ENCODE measurements at places on chromosomes 2 and 18. TPM values are rescaled to one million over a fixed set of nuclear protein-coding genes. Genes with fewer than 3 reads are reported as not detected.

Gene SCN2A
- total RNA-seq, result 2.9 TPM

Gene MAT2A
- total RNA-seq, result 202 TPM

- no peaks in the 10 kb centered on the region for H3K4me1 ChIP-seq
- no peaks in the 10 kb centered on the region for H3K36me3 ChIP-seq
- H3K4me3 ChIP-seq, result no peak overlapping the region
- DNase-seq, result no peak
- H3K27ac ChIP-seq, result no peak overlapping the region
These were observed 292.0 kb downstream of the ZNF804A start for GRCh38 chr2:184890311-184890710.

- no peaks in the 10 kb centered on the region for H3K27me3 ChIP-seq
- no peaks in the 10 kb centered on the region for H3K36me3 ChIP-seq
- H3K4me1 ChIP-seq, result no peaks in the 10 kb centered on the region
- no peak for DNase-seq
- H3K4me3 ChIP-seq, result no peak overlapping the region
These were observed 160.8 kb upstream of the CAVIN2 start for GRCh38 chr2:192007581-192008228.

GRCh38 chr2:54586062-54586461 lies 129.9 kb downstream of the SPTBN1 start:
- DNase-seq, result no peak
- peaks cover 54% of the 10 kb centered on the region for H3K4me1 ChIP-seq
- no peaks in the 10 kb centered on the region for H3K36me3 ChIP-seq
- no peak overlapping the region for H3K4me3 ChIP-seq
- H3K27ac ChIP-seq, result no peak overlapping the region
- H3K27me3 ChIP-seq, result no peaks in the 10 kb centered on the region

DNA sequence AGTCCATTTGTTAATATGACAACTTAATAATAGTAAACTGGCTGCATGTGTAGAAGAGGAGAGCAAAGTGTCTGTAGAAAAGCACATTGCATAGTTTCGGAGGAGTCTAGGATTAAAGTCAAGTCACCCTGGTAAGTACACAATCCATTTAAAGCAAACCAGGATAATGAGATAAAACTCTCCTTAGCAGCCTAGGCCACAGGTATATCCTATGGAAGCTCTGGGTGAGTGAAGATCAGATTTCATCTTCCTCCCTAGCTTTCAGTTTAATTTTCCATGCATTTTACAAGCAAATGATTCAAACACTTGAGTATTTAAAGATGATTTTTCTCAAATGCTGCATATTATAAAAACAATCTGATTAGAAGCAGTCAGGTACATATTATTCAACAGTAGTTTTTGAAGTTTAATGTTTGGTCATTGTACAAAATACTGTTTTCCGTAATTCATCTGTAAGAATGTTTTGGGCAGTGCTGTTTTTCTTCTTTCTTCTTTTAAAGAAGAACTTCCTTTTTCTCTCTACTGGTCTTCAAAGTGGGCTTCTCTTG lies 10.2 kb downstream of the CERS6 start:
- H3K36me3 ChIP-seq, result no peaks in the 10 kb centered on the region
- DNase-seq, result no peak
- peaks cover 46% of the 10 kb centered on the region for H3K4me1 ChIP-seq
- no peaks in the 10 kb centered on the region for H3K27me3 ChIP-seq
- peak overlapping the region; percentile 43 for H3K27ac ChIP-seq
- no peak overlapping the region for H3K4me3 ChIP-seq

GRCh38 chr2:3098231-3098630 lies 279.4 kb downstream of the EIPR1 start:
- no peaks in the 10 kb centered on the region for H3K36me3 ChIP-seq
- no peaks in the 10 kb centered on the region for H3K4me1 ChIP-seq
- no peaks in the 10 kb centered on the region for H3K27me3 ChIP-seq
- DNase-seq, result no peak

DNA sequence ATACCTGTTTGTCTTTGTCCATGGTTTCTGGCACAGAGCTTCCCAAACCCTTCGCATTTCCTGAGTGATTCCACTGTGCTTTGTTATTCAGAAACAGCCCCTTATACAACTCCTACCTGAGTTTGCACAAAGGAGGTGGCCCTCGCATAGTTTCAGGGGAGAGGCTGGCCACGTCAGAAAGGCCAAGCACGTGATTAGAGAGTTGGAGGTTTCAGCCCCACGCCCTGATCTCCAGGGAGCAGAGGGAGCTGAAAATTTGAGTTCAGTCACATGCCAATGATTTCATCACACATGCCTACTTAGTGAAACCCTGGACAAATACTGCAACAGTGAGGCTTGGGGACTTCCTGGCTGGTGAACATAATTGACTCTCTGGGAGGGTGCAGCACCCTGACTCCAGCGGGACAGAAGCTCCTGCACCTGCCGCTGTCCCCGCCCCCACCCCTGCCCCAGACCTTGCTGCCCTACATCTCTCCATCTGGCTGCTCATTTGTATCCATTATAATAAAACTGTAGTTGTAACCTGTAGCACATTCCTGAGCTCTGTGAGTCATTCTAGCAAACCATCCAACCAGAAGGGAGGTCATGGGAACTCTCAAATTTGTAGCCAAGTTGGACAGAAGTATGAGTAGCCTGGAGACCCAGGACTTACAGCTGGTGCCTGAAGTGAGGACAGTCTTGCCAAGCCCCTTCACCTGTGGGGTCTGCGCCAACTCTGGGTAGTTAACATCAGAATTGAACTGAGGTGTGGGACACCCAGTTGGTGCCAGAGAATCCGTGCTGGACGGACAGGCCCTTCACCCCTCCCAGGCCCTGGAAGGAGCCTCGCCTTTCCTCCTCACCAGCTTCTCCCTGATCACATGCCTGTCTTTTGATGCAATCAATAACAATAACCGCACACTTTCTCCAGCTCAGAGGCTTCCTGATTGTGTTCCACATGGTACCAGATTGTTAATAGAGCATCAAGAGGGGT lies 224.3 kb downstream of the ANAPC1 start:
- H3K27ac ChIP-seq, result peak overlapping the region; percentile 99
- H3K36me3 ChIP-seq, result no peaks in the 10 kb centered on the region
- DNase-seq, result peak; percentile 90
- H3K4me3 ChIP-seq, result no peak overlapping the region

- H3K27me3 ChIP-seq, result no peaks in the 10 kb centered on the region
- H3K36me3 ChIP-seq, result no peaks in the 10 kb centered on the region
- H3K27ac ChIP-seq, result no peak overlapping the region
- DNase-seq, result no peak
- H3K4me3 ChIP-seq, result no peak overlapping the region
These were observed 171.6 kb downstream of the PIK3C3 start for GRCh38 chr18:42126586-42126985.

- peak; percentile 35 for DNase-seq
- peak overlapping the region; percentile 58 for H3K27ac ChIP-seq
- H3K36me3 ChIP-seq, result no peaks in the 10 kb centered on the region
- peaks cover 11% of the 10 kb centered on the region for H3K4me1 ChIP-seq
- H3K27me3 ChIP-seq, result no peaks in the 10 kb centered on the region
- H3K4me3 ChIP-seq, result no peak overlapping the region
These were observed 42.8 kb upstream of the LDLRAD4 start for GRCh38 chr18:13175754-13176210.

GRCh38 chr2:64114063-64114911 lies 29.9 kb downstream of the PELI1 start:
- DNase-seq, result no peak
- H3K4me3 ChIP-seq, result no peak overlapping the region
- H3K36me3 ChIP-seq, result no peaks in the 10 kb centered on the region
- H3K4me1 ChIP-seq, result peaks cover 35% of the 10 kb centered on the region

DNA sequence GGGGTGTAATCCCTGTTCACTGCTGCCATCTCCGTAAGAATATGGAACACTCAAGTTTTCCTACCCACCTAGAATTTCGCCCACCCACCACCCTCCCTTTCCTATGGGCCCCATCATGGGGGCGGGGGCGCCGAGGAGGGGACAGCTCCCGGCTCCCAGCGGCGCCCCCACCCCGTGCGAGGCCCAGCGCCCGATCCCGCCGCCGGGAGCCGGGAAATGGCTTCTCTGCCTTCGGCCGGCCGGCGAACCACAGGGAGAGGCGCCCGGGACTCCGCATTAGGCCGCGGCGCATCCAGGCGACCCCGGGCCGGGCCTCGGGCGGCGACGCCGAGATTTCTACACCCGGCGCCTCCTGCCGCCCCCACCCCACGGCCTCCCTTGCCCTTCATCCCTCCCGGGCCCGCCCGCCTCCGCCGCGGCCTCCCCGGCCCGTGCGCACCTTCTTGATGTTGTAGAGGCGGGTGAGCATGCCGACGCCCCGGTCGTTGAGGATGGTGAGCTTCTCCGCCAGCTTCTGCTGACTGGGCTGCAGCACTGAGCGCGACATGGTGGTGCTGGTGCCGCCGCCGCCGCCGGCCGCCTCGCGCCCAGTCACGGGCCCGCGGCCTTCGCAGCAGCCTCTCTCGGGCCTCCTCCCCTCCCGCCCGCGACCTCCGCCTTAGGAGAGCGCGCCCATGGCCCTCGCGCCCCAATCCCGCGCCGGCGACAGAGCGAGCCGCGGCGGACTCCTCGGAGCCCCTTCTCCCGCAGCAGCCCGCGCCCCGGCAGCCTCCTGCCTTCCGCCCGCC lies 510 bp downstream of the NCKAP1 start:
- no peaks in the 10 kb centered on the region for H3K36me3 ChIP-seq
- peak overlapping the region; percentile 55 for H3K4me3 ChIP-seq
- DNase-seq, result peak; percentile 75
- H3K4me1 ChIP-seq, result peaks cover 20% of the 10 kb centered on the region
- H3K27ac ChIP-seq, result peak overlapping the region; percentile 97

DNA sequence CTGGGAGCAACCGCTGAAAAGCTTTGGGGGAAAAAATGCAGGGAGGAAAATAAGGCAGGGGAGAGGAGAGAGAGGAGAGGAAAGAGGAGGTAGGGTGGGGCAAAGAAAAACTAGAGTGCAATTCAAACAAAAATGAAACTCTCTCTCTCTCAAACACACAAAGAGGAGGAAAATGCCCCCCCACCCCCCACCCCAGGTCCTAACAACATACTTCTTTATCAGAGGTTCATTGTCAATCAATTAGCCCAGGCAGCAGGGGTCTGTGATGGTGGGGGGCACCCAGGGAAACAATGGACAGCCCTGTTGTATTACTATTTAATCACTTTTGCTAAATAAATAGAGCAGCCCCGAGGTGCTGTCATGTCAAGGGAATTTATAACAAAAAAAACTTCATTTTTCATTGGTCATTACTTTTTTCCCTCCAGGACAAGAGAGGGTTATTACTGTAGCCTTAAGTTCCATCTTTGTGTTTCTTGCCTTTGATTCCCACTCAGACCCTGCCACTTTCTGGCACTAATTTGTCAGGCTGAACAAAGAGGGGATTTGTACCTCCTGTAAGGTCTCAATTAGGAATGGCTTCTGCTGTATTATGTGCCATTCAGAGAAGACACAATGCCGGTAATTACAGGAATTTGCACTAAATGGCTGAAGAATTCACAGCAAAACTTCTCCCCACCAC lies 55.0 kb downstream of the PLEKHM3 start:
- H3K4me3 ChIP-seq, result no peak overlapping the region
- no peaks in the 10 kb centered on the region for H3K27me3 ChIP-seq
- peaks cover 16% of the 10 kb centered on the region for H3K4me1 ChIP-seq
- no peak for DNase-seq
- H3K27ac ChIP-seq, result peak overlapping the region; percentile 39

DNA sequence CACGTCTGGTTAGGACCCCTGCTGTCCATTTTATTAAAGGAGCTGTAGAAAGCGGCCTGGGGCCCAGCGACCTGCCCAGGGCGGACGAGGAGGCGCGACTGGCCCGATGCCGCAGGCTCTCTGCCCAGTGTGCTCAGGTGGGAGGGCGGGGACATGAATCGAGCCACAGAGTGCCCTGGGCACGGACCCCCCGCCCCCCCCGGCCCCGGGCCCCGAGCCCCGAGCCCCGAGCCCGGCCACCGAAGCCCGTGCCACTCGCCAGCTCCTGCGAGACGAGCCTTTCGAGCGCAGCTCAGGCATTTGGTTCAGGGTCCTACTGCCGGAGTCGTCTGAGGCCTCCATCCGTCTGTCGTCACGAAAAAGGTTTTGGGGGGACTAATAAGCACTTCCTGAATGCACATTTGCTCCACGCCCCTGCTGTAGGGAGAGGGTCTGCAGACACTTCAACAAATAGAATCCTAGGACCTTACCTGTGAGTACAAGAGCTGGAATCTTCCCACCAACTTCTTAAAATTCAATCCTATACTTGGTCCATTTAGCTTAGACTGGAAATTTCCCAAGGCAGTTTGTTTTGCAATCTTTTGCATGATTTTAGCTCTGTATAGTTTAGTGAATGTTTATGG lies 602 bp upstream of the ADAM17 start:
- H3K4me3 ChIP-seq, result peak overlapping the region; percentile 87
- H3K27me3 ChIP-seq, result no peaks in the 10 kb centered on the region
- no peak for DNase-seq

- H3K27ac ChIP-seq, result no peak overlapping the region
- no peak overlapping the region for H3K4me3 ChIP-seq
- no peaks in the 10 kb centered on the region for H3K27me3 ChIP-seq
- H3K4me1 ChIP-seq, result no peaks in the 10 kb centered on the region
- H3K36me3 ChIP-seq, result no peaks in the 10 kb centered on the region
These were observed 51.8 kb downstream of the WDR7 start for GRCh38 chr18:56702946-56703345.

DNA sequence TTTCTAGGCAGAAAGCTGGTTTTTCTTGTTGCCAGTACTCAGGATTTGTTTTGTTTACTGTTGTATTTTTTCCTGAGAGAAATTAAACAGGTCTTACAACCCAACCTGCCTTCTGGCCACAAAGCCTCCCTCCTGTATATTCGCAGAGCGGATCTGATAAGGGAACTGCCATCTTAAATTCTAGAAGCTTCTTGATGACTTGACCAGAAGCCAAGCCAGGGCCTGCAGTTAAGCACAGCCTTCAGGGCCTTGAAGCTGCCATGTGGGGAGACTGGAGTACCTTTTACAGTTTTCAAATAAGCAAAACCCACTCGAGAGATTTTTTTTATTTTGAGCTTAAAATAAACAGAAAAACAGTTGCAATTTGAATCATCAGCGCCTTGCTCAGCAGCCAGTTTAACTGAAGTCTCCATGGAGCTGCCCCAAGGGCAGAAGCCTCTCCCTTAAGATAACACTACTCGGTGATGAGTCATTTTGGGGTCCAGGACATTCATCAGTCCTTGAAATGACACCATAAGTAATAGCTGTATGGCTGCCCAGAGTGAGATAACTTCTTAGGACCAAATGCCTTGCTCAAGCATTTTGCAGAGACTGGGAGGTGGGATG lies 51.5 kb upstream of the PHLPP1 start:
- peak; percentile 22 for DNase-seq
- no peaks in the 10 kb centered on the region for H3K4me1 ChIP-seq
- peak overlapping the region; percentile 55 for H3K27ac ChIP-seq
- H3K36me3 ChIP-seq, result no peaks in the 10 kb centered on the region
- H3K27me3 ChIP-seq, result no peaks in the 10 kb centered on the region

DNA sequence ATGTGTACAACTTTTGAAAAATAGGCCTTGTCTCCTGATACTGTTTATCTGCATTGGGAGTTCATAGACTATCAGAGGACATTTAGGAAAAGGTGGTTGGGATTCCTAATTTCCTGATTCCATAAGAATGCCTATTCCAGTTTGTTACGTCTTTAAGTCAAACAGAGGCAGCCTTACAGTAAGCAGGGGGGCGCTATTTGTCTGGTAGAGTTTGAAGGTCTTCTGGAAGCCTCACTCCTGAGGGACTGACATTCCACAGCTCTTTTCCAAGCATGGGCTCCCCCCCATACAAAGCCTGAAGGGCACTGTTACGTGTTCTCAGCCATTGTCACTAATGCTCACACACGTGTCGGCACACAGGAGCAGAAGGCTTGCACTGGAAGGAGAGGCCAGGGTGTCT lies 154.3 kb downstream of the PTGR3 start:
- no peak for DNase-seq
- no peak overlapping the region for H3K27ac ChIP-seq
- H3K27me3 ChIP-seq, result no peaks in the 10 kb centered on the region
- no peaks in the 10 kb centered on the region for H3K36me3 ChIP-seq
- no peak overlapping the region for H3K4me3 ChIP-seq
- H3K4me1 ChIP-seq, result no peaks in the 10 kb centered on the region

All from hepatocyte (in vitro differentiated cells).